ENCODE measurements at places on chromosomes 6 and 20. TPM values are rescaled to one million over a fixed set of nuclear protein-coding genes. Genes with fewer than 3 reads are reported as not detected.

- H3K4me1 ChIP-seq: no peaks in the 10 kb centered on the region
- H3K4me3 ChIP-seq: no peak overlapping the region
- DNase-seq: no peak
- H3K27ac ChIP-seq: no peak overlapping the region
Observed at GRCh38 chr20:38021087-38021772, 12.0 kb downstream of the TTI1 start.

Gene MUC21
- not detected for polyA plus RNA-seq

DNA sequence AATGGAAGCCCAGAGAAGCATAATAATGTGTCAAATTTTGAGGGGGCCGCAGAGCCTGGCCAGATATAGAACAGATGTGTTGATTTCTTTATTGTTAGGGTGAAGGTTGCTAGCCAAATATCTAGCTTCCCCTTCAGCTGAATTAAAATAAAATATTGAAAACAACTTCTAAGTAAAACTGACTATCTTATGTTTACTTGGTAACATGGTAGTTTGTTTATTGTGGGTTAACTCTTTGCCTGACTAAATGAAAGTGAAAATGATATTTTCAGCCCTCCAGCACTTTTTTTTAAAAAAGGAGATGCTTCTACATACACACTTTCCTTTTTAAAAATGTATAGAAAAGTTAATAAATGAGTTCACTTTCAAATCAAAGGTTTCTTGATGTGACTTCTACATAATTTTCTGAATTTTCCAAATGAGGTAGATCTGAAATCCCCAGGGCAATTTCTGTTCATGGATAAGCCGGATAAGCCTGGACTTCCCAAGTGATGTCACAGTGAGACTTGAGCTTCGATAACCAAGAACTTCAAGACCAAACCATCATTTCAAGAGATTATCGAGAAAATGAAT is 172.1 kb upstream of the OLIG3 start:
- H3K4me3 ChIP-seq: no peak overlapping the region
- peaks cover 5% of the 10 kb centered on the region for H3K27me3 ChIP-seq
- DNase-seq: no peak
- H3K36me3 ChIP-seq: no peaks in the 10 kb centered on the region
- H3K27ac ChIP-seq: no peak overlapping the region

Gene WFDC10A
- not detected for polyA plus RNA-seq

GRCh38 chr6:22673474-22673873 is 104.1 kb downstream of the HDGFL1 start:
- H3K27me3 ChIP-seq: no peaks in the 10 kb centered on the region
- no peak overlapping the region for H3K4me3 ChIP-seq
- H3K4me1 ChIP-seq: no peaks in the 10 kb centered on the region
- H3K36me3 ChIP-seq: no peaks in the 10 kb centered on the region
- no peak for DNase-seq

- DNase-seq: no peak
- H3K4me1 ChIP-seq: no peaks in the 10 kb centered on the region
- H3K27me3 ChIP-seq: no peaks in the 10 kb centered on the region
- H3K27ac ChIP-seq: no peak overlapping the region
- no peaks in the 10 kb centered on the region for H3K36me3 ChIP-seq
- H3K4me3 ChIP-seq: no peak overlapping the region
Observed at GRCh38 chr6:156919370-156919769, 142.2 kb downstream of the ARID1B start.

DNA sequence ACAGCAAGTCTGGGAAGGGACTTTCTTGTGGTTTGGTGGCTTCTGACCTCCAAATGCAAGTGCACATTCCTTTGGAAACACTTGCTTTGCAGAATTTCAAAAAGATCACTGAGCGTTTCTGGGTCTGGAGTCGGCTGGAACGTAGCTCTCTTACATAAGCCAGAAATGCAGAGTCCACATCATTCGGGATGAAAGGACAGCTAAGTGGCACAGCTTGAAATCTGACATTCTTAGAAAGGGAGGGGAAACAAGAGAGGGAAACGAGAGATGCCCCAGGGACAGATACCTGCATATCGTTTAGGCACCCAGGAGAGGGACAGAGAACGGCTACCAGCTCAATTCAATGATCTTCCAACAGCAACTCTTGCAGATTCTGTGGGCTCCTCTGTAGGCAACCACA is 118.7 kb downstream of the NFATC2 start:
- H3K4me3 ChIP-seq: no peak overlapping the region
- H3K27me3 ChIP-seq: peaks cover 49% of the 10 kb centered on the region
- no peak for DNase-seq
- H3K36me3 ChIP-seq: no peaks in the 10 kb centered on the region
- no peaks in the 10 kb centered on the region for H3K4me1 ChIP-seq
- no peak overlapping the region for H3K27ac ChIP-seq

GRCh38 chr20:51703400-51704287 is 64.5 kb downstream of the ATP9A start:
- H3K4me3 ChIP-seq: no peak overlapping the region
- H3K27ac ChIP-seq: no peak overlapping the region
- H3K27me3 ChIP-seq: no peaks in the 10 kb centered on the region
- no peaks in the 10 kb centered on the region for H3K4me1 ChIP-seq
- no peaks in the 10 kb centered on the region for H3K36me3 ChIP-seq

- H3K4me1 ChIP-seq: peaks cover 14% of the 10 kb centered on the region
- H3K27ac ChIP-seq: no peak overlapping the region
- H3K4me3 ChIP-seq: no peak overlapping the region
- DNase-seq: no peak
Observed at GRCh38 chr6:121590916-121591315, 155.5 kb downstream of the GJA1 start.

Gene MRAP2
- 3.0 TPM for polyA plus RNA-seq

- no peaks in the 10 kb centered on the region for H3K36me3 ChIP-seq
- no peak overlapping the region for H3K4me3 ChIP-seq
- DNase-seq: no peak
- no peaks in the 10 kb centered on the region for H3K27me3 ChIP-seq
- no peak overlapping the region for H3K27ac ChIP-seq
- peaks cover 10% of the 10 kb centered on the region for H3K4me1 ChIP-seq
Observed at GRCh38 chr6:163764565-163764964, 350.0 kb downstream of the QKI start.

Measured in keratinocyte (primary cell).